ENCODE measurements at places on chromosomes 7 and 10.

GRCh38 chr7:124724507-124725192, 40.9 kb downstream of the GPR37 start:
- DNase-seq: no peak

DNA sequence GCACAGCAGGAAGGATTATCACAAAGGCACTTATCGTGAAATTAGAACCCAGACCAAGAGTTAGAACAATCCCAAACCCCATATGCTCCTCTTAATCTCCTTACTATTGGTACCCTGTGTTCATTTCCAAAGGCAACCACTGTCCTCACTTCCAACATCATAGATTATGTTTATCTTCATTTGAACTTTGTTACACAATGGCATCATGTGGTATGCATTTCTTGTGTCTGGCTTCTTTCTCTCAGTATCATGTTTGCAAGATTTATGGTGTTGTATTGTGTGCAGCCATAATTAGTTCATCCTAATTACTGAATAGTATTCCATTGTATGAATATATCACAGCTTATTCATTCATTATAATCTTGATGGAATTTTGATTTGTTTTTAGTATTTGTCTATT, 124.6 kb upstream of the SEC61G start:
- DNase-seq: no peak

DNA sequence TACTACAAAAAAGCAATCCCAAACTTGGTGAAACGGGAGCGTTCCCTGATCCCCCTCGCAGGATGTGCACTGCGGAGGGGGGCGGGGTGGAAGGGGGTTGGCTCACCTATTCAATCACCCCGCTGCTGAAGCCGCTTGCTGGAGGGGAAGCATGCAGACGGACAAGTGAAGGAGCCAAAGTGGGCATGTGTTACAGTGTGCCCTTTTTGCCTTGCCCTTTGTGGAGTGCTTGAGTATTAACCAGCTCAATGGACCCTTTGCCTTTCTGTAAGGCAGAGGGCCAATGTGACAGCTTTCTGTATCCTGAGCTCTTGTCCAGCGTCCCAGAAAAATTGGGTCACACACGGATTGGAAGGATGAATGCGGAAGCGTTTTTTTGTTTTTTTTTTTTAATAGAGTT, 348.9 kb upstream of the NPSR1 start:
- no peak for DNase-seq

DNA sequence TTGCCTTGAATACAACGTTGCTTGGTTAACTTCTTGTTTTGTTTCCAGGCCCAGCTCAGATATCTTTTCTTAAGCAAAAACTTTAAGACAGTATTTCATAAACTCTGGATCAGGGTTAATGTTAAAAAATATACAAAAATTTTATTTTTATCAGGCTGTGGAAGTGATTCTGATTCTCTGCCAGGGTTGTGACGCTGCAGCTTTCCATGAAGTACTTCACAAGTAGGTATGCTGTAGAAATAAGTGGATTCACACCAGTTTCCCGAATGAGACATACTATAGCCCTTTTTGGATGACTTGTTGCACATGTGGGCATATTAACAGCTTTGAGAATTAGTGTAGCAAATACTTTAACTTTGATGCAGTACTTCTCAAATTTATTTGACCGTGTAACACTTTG, 70.1 kb downstream of the CDK14 start:
- no peak for DNase-seq

GRCh38 chr10:6068422-6068821, 6.3 kb upstream of the IL2RA start:
- no peak for DNase-seq

GRCh38 chr10:112351146-112351545, 22.8 kb upstream of the ACSL5 start:
- no peak for DNase-seq

DNA sequence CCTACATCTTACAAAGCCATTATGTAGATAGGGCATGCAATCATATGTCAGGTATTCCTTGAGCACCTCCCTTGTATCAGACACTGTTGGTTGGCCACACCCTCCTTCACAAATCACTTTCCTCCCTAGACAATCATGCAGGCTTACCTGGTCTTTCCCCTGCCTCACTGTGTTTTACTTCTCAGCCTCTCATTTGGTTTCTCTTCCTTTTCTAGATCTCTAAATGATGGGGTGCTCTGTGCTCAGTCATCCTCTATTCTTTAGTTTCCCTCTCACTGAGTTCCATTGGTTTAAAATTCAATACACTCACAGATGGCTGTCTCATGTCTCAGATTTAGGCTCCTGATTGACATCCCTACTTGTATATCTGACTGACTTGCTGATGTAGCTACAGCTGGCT, 31.4 kb downstream of the ANK3 start:
- DNase-seq: no peak

DNA sequence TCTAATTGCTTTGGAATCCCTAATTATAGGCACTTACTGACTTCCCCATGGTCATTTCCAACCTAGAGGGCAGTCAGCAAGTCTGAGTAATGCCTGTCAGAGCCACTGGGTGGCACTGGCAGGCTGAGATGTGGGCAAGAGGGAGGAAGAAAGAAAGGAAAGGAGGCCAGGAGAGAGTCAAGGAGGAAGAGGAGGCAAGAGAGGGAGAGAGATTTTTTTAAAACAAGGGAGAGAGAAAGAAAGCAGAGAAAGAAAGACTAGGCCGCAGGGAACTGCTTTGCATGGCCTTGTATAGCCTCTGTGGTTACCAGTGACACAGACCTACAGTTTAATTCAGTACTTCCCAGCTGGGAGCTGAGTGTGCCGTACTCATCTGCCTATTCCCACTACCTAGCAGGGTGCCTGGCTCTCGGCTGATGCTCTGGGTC, 210.4 kb upstream of the ADO start:
- no peak for DNase-seq

GRCh38 chr10:26804418-26805393, 56.1 kb downstream of the ABI1 start:
- DNase-seq: no peak

- DNase-seq: no peak
Measured at GRCh38 chr7:102279537-102280400, 6.9 kb upstream of the SH2B2 start.

- DNase-seq: no peak
Measured at GRCh38 chr7:26653430-26654399, 210.7 kb downstream of the SKAP2 start.
